ENCODE measurements at places on chromosomes 11 and 22.
A peak's percentile ranks its signal among the peaks of the same experiment; 100 is the strongest.

- no peak for DNase-seq
Measured at GRCh38 chr22:42800451-42801251, 56.4 kb downstream of the ARFGAP3 start.

- no peak for DNase-seq
Measured at GRCh38 chr22:49233507-49234100, 594.1 kb downstream of the BRD1 start.

DNA sequence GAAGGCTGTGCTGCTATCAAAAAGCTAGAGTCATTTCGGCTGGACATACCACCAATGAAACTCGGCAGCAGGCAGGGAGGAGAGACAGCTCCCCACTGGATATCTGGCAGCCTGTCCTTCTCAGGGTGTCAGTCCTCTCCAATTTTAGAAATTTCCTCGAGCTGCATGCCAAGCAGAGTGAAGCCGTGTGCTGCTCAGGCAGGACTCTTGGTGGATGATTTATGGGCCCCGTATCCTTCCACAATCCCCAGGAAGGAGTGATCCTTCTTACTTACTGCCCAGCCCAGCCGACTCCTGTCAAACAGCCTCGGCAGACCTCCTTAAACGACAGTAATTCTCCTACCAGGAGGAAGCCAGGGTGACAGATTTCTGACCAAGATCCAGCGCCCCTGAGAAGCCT is 410.4 kb downstream of the TENM4 start:
- no peak for DNase-seq

DNA sequence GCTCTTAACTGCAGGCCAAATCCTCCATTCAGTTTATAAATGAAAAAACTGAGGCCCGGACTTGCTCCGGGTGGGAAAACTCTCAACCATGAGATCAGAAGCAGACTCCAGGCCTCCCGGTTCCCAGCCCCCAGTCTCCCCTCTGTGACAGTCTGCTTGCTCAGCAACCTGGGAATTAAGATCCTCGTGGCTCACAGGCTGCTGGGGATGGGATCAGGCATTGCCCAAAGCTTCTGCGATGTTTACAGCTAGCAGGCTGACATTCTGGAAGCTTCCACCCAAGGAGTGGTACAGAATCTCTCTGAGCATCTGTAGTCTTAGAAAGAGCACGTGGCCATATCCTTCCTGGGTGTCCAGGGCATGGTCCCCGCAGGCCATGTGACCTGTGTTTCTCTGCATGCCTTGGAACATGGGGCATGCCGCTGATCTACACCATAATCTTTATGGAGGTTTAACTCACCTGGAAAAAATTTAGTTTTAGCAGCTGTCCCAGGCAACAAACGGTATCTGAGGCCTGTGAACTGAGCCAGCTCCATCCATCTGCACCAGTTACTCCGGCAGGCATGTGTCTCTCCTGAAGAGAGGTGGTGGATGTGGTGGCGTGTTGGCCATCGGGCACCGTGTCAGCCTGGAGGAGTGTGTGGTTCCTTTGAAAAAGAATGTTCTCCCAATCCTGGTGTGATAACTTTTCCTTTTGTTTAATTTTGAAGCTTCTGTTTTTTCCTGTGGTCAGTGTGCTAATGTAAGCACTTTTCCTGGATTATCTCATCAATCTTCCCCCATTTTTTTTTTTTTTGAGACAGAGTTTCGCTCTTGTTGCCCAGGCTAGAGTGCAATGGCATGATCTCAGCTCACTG is 7.9 kb downstream of the FBLN1 start:
- peak; percentile 45 for DNase-seq

GRCh38 chr11:76348348-76348747 is 32.6 kb downstream of the THAP12 start:
- peak; percentile 4 for DNase-seq

DNA sequence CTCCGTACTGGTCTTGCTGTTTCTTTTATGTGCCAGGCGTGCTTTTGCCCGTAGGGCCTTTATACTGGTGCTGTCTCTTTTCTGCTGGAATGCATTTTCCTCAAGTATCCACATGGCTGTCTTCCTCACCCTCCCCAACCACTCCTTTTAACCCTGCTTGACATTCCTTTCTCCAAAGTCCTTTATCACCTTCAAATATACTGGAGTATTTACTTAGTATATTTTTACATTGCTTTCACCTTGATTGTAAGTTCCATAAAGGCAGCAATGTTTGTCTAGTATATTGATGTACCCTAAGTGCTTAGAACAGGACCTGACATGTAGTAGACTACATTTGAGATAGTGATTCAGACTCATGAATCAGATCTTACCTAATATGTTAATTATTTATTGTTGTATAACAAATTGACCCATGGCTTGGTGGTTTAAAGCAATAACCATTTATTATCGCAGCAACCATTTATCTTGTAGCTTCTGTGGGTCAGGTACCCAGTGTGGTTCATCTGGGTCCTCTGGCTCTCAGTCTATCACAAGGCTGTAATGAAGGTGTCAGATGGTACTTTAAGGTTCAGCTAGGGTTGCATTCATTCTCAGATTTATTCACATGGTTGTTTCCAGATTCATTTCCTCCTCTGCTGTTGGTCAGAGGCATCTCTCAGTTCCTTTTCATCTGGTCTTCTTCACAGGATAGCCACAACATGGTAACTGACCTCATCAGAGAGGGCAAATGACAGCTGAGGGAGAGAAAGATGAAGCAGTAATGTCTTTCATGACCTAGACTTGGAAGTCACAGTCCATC is 34.2 kb downstream of the DDX10 start:
- peak; percentile 58 for DNase-seq
